ENCODE measurements at places on chromosomes 1 and 21.

DNA sequence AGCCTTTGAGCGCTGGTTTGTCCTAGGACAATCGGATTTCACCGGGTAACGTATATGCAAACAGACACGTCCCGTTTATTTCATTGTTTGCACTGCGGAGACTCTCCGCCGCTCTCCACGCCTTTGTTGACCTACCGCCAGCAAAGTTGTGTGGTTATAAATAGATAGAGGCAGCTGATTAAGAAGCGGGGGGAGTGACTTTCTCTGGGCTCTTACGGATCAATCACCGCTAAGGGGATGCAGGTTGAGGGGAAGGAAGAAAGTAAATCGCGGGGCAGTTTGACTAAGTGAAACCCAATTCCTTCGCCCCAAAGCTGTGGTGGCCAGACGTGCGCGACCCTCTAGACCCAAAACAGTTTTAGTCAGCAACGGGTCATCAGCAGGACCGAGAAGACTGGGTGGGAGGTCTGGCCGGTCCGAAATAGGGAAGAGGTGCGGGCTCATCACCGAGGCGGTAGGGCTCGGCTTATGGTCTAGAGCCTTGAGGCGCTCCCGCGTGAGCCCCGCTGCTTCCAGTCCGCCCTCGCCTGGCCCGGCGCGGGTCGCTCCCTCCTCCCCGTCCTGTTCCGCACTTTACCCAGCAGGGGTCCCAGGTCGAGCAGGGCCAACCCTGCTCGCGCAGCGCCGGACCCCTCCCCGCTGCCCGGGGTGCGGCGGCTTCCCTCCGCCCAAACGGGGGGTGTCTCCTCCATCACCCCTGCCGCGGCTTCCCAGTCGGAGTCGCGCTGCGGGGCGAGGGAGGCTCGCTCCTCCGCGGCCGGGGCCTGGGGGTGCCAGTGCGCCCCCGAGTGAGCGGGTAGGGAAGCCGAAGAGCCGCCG, 120.8 kb upstream of the RRP15 start:
- peak; percentile 90 for DNase-seq

- DNase-seq: no peak
Measured at GRCh38 chr1:232462213-232462612, 167.7 kb downstream of the SIPA1L2 start.

GRCh38 chr1:237232501-237232900, 190.5 kb downstream of the RYR2 start:
- DNase-seq: no peak

- DNase-seq: peak; percentile 16
Measured at GRCh38 chr1:161801955-161802354, 35.8 kb downstream of the ATF6 start.

DNA sequence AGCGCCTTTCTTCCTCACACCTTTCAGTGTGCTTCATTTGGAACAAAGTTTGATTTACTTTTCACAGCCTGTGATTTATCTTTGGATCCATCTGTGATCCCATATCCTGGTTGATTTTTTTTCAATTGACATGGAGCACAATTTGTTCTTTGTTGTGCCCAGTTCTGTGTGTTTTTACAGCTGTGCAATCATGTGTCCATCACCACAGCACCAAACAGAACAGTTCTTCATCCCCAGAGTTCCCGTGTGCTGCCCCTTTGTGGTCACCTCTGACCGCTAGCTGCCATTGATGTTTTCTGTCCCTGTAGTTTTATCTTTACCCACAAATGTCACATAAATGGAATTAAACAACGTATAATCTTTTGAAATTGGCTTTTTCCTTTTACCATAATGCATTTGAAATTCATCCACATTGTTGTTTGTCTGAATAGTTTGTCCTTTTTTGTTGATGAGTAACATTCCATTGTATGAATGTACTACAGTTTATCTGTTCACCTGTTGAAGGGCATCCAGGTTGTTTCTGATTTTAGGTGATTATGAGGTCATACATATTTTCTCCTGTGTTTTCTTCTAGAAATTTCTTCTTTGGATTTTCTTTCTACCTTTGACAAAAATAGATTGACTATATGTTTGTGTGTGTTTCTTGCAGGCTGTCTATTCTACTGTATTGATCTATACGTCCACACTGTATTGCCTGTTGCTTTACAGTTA, 17.4 kb downstream of the MIGA1 start:
- DNase-seq: peak; percentile 4

- no peak for DNase-seq
Measured at GRCh38 chr1:39926820-39927219, 25.1 kb upstream of the MYCL start.
